ENCODE measurements at places on chromosomes 3 and 15.
A peak's percentile ranks its signal among the peaks of the same experiment; 100 is the strongest.

- no peak for DNase-seq
Observed at GRCh38 chr3:105972069-105972468, 103.3 kb upstream of the CBLB start.

- no peak for DNase-seq
Observed at GRCh38 chr3:52291508-52292181, 4.0 kb downstream of the GLYCTK start.

DNA sequence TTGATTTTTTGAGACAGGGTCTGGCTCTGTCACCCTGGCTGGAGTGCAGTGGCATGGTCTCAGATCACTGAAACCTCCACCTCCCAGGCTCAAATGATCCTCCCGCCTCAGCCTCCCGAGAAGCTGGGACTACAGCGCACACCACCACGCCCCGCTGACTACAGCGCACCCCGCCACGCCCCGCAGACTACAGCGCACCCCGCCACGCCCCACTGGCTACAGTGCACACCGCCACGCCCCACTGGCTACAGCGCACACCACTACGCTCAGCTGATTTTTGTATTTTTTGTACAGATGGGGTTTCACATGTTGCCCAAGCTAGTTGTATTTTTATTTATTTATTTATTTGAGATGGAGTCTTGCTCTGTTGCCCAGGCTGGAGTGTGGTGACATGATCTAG lies 35.6 kb downstream of the SLC51A start:
- no peak for DNase-seq

- DNase-seq = no peak
Observed at GRCh38 chr15:73578026-73578425, 55.2 kb downstream of the NPTN start.

DNA sequence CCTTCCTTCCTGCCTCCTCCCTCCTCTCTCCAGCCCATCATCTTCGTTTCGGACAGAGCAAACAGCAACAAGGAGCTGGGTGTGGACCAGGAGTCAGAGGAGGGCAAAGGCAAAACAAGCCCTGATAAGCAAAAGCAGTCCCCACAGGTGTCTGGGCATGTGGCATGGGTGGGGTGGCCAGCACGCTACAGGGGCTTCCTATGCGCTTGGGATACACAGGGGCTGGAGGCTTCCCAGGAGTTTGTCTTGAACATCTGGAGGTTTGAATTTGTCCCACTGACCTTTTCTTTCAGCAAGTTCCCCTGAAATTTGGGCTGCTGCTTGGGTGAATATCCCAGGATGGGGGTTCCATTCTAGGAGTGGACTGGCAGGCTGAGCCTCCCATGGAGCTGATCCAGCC lies 48.9 kb downstream of the CAPN3 start:
- no peak for DNase-seq

- no peak for DNase-seq
Observed at GRCh38 chr3:196563721-196564225, 4.6 kb downstream of the WDR53 start.

- peak; percentile 62 for DNase-seq
Observed at GRCh38 chr15:96416934-96417759, 86.6 kb downstream of the NR2F2 start.

- DNase-seq = no peak
Observed at GRCh38 chr3:2869905-2870304, 240.3 kb downstream of the IL5RA start.

DNA sequence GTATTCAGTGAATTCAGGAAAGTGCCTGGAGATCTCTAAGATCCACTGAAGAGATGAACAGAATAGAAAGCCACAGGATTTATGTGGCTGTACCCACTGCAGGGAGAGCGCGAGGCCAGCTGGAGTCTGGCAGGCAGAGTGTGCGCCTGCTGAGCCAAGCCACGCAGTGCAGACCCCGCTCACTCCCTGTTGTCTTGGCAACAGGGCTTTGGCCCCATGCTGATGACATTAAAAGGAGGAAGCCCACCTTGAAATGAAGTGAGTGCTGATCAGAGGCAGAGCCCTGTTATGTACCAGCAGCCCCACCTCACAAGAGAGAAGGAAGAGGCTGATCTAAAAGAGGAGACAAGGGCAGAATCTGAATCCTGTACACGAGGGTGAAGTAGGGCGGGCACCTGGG lies 36.7 kb downstream of the PXYLP1 start:
- DNase-seq = no peak

GRCh38 chr3:62003835-62004234 lies 369.5 kb downstream of the FEZF2 start:
- no peak for DNase-seq

DNA sequence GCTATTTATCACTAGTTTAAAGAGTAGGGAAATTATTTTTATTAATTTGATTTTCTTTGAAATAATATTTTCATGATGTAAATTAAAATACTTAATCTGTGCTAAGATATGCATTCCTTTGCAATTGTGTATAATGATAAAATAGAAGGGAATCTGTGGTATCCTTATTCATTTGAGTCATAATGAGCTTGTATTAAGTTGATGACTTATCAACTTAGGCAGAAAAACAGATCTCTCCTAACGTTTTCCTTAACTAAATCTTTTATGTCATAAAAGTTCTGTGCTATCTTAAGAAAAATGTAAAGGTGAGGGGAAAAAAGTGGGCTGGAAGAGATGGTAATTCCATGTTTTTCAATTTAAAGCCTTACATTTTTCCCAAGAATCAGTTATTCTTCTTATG lies 1.9 kb downstream of the FGF7 start:
- DNase-seq = no peak

DNA sequence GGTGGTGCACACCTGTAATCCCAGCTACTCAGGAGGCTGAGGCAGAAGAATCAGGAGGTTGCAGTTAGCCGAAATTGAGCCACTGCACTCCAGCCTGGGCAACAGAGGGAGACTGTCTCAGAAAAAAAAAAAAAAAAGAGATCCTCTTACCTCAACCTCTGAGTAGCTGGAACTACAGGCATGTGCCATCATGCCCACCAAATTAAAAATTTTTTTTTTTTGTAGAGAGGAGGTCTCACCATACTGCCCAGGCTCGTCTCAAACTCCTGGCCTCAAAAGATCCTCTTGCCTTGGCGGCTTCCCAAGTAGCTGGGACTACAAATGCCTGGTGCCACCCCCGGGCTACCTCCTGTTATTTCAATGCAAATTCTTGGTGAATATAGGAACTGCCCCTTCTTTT lies 1.5 kb downstream of the UMPS start:
- DNase-seq = no peak

DNA sequence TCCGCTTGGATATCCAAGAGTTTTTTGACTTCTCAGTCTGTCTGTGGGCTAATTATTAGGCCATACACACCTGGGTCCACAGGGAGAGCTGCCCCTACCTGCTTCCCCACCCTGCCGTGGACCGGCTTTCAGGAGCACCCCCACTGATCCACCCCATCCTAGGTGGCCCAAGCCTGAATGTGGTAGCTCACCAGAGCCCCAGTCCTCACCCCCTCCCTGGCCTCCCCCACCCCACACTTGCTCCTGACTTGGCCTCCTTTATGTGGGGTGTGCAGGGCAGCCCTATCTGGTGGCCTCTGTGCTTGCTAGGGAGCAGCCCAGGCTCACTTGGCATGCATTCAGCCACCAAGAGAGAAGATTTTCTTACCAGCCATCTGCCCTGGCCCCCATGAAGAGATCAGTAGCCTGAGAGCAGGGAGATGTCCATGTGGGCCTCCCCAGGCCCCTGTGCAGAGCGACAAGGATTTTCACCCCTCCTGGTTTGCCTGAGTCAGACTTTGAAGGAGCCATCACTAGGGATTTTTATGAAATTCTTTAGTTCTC lies 11.2 kb downstream of the LRRK1 start:
- DNase-seq = no peak

GRCh38 chr3:12983319-12983718 lies 89.9 kb downstream of the IQSEC1 start:
- DNase-seq = no peak

DNA sequence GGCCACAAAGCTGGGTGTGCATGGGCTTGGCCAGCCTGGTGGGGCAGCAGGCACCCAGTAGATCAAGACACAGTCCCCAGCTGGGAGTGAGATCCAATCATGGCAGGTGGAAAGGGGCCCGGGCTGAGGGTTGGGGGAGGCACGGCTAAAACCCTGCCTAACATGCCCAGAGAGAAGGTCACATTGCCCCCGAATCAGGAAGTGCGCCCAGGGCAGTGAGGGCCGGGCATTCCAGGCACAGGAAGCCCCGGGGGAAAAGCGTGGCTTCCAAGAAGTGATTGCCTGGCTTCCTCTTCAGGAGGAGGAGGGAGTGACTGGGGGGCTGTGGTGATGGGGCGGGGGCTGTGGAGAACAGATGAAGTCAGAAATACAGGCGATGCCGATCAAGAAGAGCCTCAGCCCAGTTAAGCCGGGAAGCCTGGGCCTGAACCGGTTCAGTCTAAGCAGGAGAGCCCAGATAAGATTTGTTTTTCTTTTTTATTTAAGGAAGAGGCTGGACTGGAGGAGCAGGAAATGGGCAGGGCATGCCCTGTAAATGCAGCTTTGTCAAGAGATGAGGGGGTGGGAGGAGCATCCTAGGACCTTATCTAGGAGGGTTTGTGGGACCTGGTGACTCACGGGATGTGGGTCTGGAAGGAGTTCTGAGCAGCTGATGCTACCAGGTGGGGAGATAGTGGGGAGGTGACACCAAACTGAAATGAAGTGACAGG lies 83.9 kb downstream of the CHSY1 start:
- DNase-seq = peak; percentile 72

DNA sequence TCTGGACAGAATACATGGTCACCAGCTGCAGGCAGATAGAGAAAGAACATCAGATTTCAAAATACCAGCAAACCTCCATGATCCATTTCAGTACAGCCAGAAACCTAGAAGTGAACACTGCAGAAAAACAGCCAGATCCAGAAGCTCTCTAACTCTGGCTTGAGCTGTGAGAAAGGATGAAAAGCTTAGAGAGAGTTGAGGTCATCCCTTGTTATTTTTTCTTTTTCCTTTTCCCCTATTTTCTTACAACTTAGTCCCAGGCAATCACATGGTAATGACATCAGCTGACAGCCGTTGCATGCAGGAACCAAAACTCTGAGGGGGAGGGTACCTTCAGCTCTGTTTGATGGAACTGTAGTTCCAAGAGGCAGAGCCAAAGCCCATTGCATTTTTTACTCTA lies 113.2 kb downstream of the TCF12 start:
- peak; percentile 27 for DNase-seq

DNA sequence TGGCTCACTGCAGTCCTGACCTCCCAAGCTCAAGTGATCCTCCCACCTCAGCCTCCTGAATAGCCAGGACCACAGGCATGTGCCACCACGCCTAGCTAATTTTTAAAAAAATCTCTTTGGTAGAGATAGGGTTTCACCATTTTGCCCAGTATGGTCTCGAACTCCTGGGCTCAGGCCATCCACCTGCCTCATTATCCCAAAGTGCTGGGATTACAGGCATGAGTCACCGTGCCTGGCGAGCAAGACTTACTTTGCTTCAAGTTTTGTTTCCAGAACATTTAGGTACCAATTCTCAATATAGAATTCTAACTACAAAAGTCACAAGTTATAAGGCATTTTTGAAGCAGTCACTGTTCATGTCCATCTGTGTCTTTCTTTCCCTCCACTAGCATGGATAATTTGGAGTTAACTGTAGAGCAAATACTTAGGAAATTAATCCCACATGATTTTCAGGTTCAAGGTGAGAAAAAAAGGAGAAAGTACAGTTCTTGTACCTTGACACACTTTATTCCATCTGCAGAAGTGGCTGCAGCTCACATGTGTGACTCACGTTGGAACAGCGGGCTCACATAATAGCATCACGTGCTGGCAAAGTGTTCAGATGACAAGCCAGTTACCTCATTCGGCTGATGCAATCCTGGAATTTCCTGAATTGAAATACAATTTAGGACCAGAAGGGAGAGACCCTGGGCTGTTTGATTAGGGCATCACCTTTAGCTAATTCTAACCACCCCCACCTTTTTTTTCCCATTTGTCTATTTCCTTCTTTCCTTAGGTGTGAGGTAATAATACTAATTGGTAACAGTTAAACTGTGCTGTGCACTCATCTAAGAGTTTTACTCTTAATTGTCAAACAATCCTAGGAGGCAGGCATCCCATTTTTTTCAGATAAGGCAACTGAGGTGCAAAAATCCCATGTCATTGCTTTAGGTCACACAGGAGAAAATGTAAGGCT lies 46.9 kb upstream of the NEDD4 start:
- peak; percentile 36 for DNase-seq

DNA sequence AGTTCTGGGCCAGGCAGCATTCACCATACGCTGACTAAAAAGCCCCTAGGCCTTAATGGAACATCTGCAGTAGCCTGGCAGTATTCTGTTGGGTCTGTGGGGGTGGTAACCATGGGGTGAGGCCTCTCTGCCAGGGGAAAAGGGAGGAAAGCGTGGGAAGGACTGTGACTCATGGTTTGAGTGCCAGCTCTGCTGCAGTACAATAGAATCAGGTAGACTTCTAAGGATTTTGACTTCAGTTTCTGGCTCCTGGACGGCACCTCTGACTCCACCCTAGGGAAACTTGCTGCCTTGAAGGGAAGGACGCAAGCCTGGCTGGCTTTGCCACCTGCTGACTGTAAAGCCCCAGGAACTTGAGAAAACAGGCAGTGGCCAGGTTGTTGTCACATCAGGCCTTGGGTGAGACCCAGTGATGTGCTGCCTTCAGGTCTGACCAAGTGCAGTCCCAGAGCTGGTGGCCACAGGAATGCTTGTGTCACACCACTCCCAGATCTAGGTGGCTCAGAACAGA lies 148.6 kb downstream of the SUCNR1 start:
- peak; percentile 11 for DNase-seq

DNA sequence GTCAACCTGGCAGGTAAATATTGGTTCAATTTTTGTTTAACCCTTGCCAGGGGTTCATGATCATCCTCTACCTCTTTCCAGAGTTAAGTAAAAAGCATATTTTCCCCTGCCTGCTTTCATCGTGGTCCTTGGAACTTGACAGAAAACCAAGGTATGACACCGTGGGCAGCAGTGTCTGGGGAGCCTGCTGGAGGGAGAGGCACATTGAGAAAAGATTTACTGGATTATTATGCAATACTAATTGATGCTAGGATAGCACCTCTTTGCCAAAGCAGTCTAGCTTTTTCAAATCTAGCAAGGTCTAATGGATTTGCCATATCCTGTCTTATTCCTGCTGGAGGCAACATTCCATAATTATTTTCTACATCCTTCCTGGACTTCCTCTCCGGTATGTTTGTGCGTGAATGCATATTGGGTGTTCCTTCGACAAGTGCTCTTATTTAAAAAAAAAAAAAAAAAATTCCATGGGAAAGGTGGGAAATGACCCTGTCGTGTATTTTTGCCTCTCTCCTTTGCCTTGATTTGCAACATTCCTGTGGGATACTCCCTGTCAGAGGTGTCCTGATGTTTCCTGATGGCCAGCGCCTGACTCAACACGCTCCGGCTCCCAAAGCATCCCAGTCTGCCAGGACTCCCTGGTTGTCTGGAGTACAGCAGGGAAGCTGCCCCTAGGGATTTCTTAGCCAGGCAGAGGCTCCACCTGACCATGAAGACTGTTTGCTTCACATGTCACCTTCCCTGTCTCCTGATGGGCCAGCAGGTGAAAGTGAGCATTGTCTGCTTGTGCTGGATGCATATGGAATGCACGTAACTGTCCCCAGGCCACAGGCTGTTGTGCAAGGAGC lies 6.3 kb downstream of the BHLHE40 start:
- peak; percentile 90 for DNase-seq

GRCh38 chr3:67515778-67516177 lies 138.6 kb downstream of the SUCLG2 start:
- DNase-seq = peak; percentile 58

- DNase-seq = no peak
Observed at GRCh38 chr3:136078421-136079364, 113.2 kb downstream of the PPP2R3A start.
